ENCODE measurements at places on chromosomes 5 and 9.

DNA sequence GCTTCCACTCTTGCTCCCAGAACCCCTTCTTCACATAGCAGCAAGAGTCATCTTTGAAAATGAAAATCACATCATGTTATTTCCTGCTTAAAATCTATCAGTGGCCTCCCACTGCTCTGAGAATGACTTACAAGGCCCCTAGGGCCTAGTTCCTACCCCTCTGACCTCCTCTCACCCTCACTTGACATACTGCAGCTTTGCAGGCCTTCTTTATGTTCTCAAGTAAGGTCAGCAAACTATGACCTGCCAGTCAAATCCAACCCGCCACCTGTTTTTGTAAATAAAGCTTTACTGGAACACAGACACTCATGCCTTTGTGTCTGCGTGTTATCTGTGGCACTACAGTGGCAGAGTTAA lies 185.7 kb downstream of the NR3C1 start:
- no peak for DNase-seq

GRCh38 chr9:78893774-78894401 lies 597.0 kb downstream of the PSAT1 start:
- no peak for DNase-seq

GRCh38 chr9:17970277-17970676 lies 391.4 kb downstream of the SH3GL2 start:
- no peak for DNase-seq

- no peak for DNase-seq
Observed at GRCh38 chr9:26310294-26310693, 582.3 kb downstream of the CAAP1 start.

DNA sequence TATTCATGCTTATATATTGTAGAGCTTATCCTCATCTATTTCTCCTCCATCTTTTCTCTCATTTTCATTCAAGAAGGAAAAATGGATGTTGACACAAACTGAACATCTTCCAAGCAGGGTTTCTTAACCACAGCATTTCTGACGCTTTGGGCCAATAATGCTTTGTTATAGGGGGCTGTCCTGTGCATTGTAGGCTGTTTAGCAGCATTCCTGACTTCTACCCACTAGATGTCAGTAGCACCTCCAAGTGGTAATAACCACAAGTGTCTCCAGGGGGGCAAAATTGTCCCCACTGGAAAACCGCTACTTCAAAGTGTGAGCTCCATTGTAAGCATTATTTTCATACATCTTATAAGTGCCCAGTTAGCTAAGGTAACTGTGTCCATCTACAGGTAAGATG lies 2.6 kb upstream of the TXNDC8 start:
- no peak for DNase-seq

DNA sequence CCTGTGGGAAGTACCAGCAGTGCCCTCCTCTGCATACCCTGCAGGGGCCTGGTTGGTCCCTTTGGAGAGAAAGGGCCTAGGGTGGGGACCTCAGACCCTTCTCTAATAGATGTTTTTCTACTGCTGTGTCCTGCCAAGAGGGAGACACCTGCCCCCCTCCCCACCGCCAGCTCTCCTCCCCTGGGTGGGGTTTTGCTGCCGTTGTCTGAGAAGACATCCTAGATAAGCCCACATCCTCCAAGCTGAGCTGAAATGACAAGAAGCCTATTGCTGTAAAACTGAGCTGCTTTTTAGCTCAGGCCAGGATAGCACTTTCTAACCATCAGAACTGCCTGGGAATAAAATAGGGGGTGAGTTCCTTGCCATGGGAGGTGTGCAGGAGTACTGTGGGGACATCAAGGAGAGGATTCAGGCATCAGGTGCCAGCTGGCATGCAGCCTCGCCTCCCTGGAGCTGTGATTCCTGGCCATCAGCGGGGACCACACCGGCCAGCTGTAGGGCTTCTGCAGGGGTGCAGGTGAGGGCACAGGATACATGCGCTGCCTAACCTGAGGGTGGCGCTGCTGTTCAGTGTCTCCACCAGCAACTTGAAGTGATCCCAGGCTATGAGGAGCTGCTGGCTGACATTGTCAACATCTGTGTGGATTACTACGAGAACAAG lies 37.9 kb downstream of the CYFIP2 start:
- DNase-seq, result no peak

DNA sequence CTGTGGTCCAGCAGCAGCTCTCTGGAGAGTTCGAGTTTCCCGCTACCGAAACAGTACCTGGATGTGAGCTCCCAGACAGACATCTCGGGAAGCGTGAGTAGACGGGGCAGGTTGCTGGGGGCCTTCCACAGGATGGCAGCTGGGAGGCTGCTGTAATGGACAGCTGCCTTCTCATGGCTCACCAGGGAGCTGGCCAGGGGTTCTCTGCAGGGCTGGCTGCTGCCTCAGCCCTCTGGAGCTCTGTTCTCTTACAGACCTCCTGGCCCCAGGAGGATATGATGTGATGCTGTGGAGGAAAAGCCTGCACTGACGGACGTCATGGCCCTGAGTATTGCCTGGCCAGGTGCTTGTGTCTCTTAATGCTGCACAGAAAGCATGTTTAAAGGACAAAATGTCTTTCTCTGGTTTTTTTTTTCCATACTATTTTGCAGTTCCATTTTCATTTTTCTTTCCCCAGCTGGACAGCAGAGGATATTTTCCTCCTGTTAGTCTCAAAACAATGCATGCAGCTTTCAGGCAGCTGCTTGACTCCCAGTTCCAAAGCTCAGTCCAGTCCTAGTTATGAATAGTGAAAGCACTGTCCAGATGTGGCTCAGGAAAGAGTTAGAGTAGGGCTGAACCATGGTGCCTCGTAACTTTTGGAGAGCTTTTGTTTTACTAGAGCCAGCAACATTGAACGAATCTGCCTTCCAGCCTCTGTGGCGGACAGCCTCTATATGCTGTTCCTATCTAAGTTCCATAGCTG lies 77.5 kb upstream of the RARS1 start:
- no peak for DNase-seq

DNA sequence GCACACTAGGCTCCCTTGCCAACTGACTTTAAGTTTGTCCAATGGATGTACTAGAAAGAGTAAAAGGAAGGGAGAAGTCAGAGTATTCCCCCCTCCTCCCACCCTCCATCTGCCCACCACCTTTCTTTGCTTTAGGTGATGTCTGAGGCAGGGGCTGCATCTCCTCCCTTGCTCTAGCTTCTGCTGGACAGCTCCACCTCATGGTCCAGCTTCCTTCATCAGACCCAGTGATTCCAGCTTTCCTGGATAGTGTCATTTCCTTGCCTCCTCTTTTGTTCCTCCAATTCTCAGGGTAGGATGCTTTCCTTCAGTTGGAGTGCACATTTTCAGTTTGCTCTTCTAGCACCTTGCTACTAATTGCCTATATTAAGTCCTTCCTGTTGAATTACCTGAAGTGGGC lies 67.4 kb downstream of the RAD23B start:
- no peak for DNase-seq

DNA sequence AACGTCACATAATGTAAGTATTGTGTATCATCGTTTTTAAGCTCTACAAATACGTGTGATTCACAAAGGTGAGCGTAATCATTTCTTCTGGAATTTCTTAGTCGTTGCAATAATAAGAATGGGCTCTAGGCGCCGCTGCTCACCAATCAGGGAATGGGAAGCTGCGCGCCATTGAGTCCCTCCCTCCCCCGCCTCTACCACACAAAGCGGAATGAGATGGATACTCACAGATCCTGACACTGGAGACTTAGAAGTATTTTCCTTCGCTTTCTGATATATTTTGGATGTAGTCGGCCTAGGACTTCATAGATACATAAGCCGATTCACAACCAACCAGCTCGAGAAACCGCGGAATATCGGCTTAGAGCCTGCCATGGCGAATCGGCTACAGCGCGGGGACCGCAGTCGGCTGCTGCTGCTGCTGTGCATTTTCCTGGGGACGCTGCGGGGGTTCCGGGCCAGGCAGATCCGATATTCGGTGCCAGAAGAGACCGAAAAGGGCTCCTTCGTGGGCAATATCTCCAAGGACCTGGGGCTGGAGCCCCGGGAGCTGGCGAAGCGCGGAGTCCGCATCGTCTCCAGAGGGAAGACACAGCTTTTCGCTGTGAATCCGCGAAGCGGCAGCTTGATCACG lies at the start of gene PCDHGA11:
Gene PCDHGA11, plus strand, starts transcription at position 197 of the 634 bp plus-strand sequence. Its CDS starts 177 bp downstream, at position 374.
- no peak for DNase-seq

- no peak for DNase-seq
Observed at GRCh38 chr9:112378328-112379176, 1.4 kb upstream of the HSDL2 start.

GRCh38 chr9:36314740-36315139 lies 56.5 kb upstream of the GNE start:
- no peak for DNase-seq

DNA sequence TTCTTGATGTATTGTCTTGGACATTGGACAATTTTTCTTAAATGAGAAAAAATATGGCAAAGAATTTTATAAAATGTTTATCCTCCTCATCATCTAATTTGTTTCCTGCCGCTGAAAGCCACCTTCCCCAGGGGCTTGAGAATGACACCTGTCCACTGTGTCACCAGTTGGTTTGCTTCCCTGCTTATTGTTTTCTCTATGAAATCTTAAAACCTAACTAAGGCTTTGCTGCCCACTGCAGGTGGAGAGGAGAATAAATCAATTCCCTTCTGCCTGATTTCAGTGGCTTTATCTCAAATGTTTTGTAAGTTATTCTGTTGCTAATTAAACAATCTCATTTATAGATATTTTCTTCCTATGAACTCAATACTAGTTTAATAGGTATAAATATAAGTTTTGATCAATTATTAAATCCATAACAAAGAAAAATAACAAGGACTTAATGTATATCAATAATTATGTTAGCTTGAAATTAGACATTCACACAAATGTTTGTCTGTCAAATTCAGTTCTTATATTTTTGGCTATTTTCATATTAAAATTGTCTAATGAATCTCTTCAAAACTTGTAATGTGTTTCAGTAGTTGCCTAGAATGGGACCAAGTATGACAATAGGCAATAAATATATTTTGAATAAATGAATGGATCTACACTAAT lies 822.5 kb downstream of the PTPRD start:
- DNase-seq, result peak; percentile 27

- no peak for DNase-seq
Observed at GRCh38 chr5:152488869-152489268, 83.8 kb upstream of the NMUR2 start.

All from NCI-H1048 (cell line).